A673 (cell line): ENCODE measurements at places on chromosomes 6 and 20. TPM values are rescaled to one million over a fixed set of nuclear protein-coding genes. Genes with fewer than 3 reads are reported as not detected.

GRCh38 chr6:100663219-100663863, 198.6 kb upstream of the SIM1 start:
- DNase-seq, result no peak

DNA sequence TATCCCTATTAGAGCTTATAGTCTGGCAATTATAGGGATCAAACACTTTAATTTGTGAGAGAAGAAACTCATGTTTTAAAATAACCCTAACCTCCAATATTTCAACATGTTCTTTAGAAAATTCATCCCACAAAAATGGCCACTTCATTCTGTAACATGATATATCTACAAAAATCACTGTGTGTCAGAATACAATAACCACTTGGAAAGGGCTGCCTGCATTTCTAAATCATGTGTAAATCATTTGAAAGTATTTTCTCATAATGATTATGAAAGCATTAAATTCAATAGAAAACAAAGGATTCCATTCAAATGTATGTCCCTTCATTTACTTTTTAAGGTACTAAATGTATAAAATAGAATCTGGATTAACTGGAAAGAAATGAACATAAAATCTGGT, 101.4 kb upstream of the NHSL1 start:
- DNase-seq, result peak; percentile 23

DNA sequence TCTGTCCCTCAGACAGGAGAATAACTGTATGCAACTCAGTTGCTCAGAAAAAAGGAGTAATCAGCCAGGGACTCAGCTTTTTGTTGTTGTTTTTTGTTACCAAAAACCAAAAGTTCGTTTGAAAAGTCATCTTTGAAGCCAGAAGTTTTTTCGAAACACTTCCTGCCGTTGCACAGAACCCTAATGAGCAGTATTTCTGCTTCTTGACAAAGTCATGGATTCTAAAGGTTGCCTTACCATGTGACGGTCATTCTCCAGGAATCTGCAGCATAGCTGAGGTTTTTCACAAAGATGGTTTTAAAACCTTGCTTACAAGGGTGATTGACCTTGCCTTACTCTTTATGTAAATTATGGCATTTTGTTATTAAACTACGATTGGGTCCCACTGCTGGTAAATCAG, 1.9 kb downstream of the RAB32 start:
- DNase-seq, result no peak

- no peak for DNase-seq
Measured at GRCh38 chr6:85679445-85680123, 36.9 kb upstream of the SYNCRIP start.

GRCh38 chr6:4388675-4389074, 253.3 kb upstream of the ECI2 start:
- no peak for DNase-seq

GRCh38 chr20:11041396-11041795, 367.6 kb upstream of the JAG1 start:
- no peak for DNase-seq

DNA sequence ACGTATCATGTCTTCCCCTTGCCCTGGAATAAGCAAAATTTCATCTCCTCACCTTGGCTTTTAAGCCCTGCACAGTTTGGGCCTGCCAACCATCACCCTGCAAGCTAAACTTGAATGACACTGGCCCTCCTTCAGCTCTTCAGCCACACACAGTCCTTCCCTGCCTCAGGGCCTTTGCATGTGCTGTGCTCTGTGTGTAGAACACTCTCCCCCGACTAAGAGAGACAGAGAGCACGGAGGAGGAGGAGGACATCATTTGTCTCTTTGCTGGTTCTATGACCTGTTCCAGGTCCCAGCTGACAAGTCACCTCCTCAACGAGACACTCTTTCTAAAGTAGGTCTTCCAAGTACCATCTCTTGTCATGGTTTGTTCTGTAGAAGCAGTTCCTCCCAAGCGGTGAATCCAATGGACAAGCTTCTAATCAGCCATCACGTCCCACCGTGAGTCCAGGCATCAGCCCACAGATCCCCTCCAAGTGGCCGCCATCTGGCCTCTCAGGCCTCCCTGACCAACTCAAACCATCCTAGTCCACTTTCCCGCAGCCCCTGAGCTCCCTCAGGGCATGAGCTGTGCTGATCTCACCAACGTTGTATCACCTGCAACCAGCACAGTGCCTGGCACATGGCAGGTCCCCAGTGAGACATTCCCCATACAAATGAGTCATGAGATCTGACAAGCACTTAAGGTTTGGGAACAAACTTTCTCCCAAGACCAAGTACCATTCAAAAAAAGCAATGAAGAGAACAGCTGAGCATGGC, 30.5 kb downstream of the NFATC2 start:
- no peak for DNase-seq

- DNase-seq, result no peak
Measured at GRCh38 chr6:167846997-167847606, 20.4 kb downstream of the AFDN start.

- peak; percentile 93 for DNase-seq
Measured at GRCh38 chr6:28980852-28981430, 24.2 kb downstream of the ZNF311 start.

Gene BANF2
- total RNA-seq, result not detected in 2 replicates

Gene RAET1E
- 0.92 and 3.2 TPM in 2 replicates for total RNA-seq

Gene SLC26A8
- total RNA-seq, result not detected in 2 replicates

GRCh38 chr6:53044071-53044470, 21.1 kb upstream of the FBXO9 start:
- peak; percentile 81 for DNase-seq

Gene ZSWIM3
- total RNA-seq, result 2.6 TPM in 2 replicates

Gene CLIC5
- not detected in 2 replicates for total RNA-seq

DNA sequence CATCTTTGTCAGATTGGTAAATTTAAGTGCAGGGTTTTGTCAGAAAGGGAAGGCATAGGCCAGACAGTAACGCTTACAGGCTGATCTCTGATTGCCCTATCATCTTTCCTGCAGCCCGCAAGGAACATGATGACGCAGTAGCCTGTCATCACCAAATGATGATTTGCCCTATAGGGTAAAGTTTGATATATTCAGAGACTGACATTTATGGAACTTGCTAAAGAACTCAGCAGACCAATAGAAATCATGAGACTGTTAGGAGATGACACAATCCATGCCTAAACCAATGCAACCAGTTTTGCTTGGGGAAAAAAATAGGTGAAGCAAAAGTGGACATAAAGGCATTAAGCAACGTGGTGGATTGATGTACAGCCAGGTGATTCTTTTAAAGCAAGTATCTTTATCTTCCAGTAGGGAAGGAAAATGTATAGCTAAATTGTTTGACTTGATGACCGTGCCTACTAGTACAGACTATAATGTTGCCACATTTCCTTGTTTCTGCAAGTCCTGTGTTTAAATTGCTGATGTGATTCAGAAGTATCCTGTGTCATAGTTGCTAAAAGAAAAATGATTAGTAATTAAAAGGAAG, 2.4 kb downstream of the NUS1 start:
- no peak for DNase-seq

- DNase-seq, result no peak
Measured at GRCh38 chr6:170110201-170111140, 180.4 kb downstream of the DLL1 start.

Gene IL17F
- not detected in 2 replicates for total RNA-seq

GRCh38 chr6:46221222-46221793, 50.5 kb upstream of the ENPP5 start:
- DNase-seq, result peak; percentile 52

DNA sequence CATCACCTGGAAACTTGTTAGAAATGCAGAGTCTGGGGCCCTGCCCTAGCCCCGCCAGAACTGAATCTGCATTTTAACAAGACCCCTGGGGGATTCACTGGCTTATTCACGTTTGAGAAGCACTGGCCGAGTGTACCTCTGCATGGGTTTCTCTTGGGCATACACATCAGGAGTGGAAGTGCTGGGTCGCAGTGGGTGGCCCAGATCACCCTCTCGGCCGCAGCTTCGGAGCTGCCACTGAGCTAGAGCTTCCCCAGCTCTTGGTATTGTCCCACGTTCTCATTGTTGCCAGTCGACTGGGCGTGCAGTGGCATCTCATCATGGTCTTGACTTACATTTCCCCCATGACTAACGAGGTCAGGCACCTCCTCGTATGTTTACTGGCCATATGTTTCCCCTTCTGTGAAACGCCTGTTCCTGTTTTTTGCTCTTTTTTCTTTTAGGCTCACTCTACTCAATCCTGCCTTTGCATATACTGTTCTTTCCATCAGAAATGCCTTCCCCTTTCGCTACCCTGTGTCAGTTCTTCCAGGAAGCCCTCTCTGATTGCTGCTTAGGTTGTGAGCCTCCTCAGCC, 3.0 kb upstream of the DLGAP4 start:
- DNase-seq, result no peak

Gene PRR18
- 0.17 and 0.50 TPM in 2 replicates for total RNA-seq

Gene BAG2
- 21.4 and 27.0 TPM in 2 replicates for total RNA-seq

Gene FOXF2
- total RNA-seq, result 0.13 TPM in 2 replicates

- DNase-seq, result peak; percentile 32
Measured at GRCh38 chr6:11618533-11618932, 81.0 kb downstream of the TMEM170B start.

DNA sequence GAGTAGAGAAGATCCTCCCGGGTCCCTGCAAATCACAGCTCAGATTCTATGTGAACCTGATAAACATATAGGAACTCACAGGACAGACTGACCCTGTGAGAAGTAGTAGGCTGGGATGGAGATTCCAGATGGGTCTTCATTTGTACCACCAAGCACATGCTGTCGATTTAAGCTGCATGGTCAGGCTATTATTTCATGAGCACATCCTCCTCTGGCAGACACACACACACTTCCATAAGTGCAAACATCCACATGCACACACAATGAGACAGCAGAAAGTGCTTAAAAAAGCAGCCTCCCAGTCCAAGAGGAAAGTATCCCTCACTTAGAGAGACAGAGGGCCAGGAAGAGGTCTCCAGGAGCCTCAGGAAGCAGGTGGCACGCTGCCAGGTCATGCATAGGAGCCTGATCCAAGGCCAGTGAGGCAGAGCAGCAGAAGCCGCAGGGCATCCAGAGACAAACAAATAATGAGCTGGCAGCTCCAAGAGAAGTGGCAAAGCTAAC, 131.8 kb downstream of the UNC5CL start:
- DNase-seq, result no peak

Gene GLP1R
- not detected in 2 replicates for total RNA-seq

GRCh38 chr20:7924692-7925091, 15.6 kb downstream of the HAO1 start:
- peak; percentile 44 for DNase-seq

DNA sequence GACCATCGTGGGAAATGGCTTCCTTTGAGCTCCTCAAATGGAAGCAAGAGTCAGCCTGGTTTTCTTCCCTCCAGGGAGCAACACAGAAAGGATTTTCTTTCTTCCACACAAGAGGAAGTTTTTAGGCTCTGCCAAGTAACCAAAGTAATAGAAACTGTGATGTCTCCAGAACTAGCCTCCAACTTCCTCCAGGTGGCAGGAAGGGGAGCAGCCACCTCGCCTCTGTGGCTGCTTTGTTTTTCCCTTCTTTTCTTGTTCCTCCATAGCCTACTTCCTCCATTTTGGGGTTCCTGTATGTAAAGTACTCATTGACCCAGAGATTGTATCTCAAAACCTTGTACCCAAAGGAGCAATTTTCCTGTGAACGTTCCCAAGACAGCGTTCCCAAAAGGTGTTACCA, 32.7 kb upstream of the CCR6 start:
- no peak for DNase-seq

DNA sequence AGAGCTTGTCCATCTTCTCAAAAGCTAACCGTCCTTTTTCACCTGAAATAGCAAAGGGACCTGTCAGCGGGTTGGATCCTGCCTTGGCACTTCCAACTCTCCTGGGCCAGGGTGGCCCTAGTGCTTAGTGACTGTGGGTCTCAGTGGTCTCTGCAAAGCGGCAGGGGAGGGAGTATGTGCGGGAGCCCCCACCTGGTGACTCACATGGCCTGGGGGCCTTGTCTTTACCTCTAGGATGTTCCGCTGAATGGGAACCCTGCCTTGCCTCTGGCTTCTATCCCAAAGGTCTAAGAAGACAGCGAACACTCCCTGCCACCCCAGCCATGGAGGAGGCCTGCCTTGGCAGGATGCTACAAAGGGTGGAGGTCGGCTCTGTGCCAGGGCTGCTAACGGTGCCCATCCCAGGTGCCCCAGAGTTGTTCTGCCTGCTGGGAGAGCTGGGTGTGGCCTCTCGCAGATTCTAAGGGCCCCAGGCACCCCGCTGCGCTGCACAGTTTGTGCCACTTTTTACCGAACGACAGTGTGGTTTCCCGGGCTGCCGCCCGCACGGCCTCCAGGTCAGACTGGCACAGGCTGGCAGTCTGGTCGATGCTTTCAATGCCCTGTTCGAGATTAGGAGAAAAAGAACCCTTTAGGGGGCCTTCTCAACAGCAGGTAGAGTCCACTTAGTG, 77.2 kb downstream of the PTPN1 start:
- DNase-seq, result no peak

DNA sequence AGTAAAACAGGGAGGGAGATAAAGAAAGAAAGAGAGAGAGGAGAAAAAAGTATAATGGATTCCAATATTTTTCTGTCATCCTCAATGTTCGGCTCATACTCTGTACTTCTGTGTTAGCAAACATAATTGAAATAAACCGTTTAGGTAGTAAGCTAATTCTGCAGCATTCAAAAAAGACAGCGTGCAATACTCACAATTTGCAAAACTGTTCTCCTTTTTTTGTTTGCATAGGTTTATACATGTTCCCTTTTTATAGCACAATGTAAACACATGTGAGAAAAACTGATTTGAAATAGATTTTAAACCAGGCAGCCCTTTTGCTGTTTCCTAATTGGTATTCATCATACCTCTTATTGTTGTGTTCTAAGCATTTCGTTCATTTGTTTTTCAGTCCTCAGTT, 188.9 kb downstream of the PLCB1 start:
- no peak for DNase-seq

DNA sequence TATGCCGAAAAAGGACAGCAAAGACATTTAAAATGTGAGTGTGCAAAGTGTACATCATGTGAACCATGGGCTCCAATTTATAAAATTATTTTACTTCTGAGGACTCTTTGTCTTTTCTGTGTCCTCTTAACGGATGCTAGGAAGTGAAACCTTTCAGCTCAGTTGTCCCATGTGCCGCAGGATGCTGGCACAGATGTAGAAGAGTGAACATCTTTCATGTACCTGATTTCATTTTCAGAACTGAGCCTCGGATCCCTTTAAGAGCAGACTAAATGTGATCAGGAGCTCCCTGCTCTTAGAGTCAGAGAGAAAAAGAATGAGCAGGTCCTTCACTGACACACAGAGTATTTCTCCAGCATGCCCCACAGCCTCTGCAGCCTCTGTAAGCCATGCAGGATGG, 27.6 kb upstream of the FUCA2 start:
- DNase-seq, result no peak

Gene ZNF311
- total RNA-seq, result 0.84 and 0.92 TPM in 2 replicates

Gene VGLL2
- not detected in 2 replicates for total RNA-seq

Gene HAO1
- total RNA-seq, result not detected in 2 replicates

DNA sequence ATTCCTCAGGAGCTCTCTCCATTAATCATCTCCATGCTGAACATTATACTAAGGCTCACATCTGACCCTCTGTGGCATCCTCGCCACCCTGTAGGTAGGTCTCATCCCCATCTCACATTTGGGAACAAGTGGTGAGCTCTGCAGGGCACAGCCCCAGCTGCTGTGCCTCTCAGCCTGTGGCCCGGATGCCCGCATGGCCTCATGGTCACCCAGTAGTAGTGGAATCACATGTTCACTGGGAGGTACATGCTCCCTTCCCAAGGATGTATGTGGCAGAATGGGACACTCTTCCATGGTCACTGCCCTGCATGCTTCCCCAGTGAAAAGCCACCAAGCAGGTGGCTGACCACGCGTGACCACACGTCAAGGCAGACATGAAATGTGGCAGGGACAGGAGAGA, 26.3 kb upstream of the APMAP start:
- no peak for DNase-seq

- peak; percentile 77 for DNase-seq
Measured at GRCh38 chr20:53463101-53463972, 130.3 kb downstream of the ZNF217 start.

- DNase-seq, result no peak
Measured at GRCh38 chr6:134309227-134309626, 8.7 kb downstream of the SGK1 start.

Gene PPIL4
- total RNA-seq, result 40.3 and 43.0 TPM in 2 replicates
